ENCODE measurements at places on chromosomes 7 and 10.

DNA sequence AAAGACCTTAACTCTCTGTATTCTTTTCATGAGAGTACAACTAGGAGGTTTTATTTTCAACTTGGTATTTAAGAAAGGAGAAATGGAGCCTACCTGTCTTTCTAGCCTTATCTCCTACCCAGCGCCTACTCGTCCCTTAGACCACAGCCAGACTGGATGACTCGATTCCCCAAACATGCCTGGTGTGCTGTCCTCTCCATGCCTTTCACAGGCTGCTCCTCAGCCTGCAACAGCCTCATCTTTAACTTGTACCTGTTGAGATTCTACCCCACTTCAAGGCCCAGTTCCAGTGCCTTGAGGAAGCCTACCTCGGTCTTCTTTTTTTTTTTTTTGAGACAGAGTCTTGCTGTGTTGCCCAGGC, 29.4 kb downstream of the CPA1 start:
- no peak for DNase-seq

DNA sequence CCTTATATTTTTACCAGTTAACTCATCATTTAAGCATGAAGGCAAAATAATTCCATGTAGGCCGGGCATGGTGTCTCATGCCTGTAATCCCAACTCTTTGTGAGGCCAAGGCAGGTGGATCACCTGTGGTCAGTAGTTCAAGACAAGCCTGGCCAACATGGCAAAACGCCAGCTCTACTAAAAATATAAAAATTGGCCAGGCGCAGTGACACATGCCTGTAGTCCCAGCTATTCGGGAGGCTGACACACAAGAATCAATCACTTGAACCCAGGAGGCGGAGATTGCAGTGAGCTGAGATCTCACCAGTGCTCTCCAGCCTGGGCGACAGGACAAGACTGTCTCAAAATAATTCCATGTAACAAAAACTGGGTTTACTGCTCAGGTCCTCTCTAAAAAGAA, 18.3 kb downstream of the HNRNPA2B1 start:
- DNase-seq, result no peak

DNA sequence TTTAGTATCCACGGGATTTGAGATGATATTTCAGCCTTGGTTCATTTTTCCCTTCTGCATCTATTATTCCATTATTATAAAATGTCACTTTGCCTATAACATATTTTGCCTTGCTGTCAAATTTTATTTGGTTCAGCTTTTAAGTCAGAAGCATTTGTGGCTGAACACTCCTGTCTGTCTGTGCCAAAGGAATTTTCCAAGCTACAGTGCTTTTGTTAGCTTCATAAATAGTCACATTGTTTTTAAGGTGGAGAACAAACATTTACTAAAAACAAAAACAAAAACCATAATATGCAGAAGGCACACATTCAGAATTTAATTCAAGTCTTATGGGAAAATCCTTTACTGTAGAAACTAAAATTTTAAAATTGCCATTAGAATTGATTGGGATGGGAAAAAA, 33.8 kb upstream of the ELMO1 start:
- DNase-seq, result no peak

DNA sequence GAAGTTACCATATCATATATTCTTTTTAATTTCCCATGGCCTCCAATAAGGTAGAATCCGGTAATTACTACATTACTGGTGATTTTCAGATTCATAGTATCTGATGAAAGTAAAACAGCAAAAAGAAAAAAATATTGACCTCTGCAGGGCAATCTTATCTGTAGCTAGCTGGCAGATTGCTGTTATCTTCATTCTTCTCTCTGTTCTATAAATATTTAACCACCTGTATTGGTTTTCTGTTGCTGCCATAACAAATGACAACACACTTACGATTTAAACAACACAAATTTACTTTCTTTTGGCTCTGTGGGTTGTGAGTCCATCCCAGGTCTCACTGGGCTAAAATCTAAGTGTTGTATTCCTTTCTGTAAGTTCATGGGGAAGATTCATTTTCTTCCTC, 164.5 kb downstream of the ZEB1 start:
- no peak for DNase-seq

GRCh38 chr10:126062131-126063032, 166.0 kb downstream of the FANK1 start:
- DNase-seq, result no peak

- DNase-seq, result no peak
Observed at GRCh38 chr7:48636391-48637015, 287.8 kb upstream of the CDC14C start.

DNA sequence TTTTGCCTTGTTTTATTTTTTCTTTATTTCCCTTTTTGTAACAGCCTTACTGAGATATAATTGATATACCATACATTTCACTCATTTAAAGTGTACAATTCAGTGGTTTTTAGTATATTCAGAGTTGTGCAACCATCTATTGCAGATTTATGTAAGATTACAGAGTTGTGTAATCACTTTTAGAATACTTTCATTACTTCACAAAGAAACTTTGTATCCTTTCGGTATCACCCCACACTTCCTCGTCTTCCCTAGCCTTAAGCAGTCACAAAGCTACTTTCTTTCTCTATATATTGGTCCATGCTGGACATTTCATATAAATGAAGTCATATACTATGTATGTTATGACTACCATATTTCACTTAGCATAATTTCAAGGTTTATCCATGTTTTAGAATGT, 74.6 kb downstream of the ATRNL1 start:
- no peak for DNase-seq
